ENCODE measurements at places on chromosomes 2 and 18.

GRCh38 chr2:20401489-20401835 lies 45.4 kb upstream of the RHOB start:
- no peak for DNase-seq

DNA sequence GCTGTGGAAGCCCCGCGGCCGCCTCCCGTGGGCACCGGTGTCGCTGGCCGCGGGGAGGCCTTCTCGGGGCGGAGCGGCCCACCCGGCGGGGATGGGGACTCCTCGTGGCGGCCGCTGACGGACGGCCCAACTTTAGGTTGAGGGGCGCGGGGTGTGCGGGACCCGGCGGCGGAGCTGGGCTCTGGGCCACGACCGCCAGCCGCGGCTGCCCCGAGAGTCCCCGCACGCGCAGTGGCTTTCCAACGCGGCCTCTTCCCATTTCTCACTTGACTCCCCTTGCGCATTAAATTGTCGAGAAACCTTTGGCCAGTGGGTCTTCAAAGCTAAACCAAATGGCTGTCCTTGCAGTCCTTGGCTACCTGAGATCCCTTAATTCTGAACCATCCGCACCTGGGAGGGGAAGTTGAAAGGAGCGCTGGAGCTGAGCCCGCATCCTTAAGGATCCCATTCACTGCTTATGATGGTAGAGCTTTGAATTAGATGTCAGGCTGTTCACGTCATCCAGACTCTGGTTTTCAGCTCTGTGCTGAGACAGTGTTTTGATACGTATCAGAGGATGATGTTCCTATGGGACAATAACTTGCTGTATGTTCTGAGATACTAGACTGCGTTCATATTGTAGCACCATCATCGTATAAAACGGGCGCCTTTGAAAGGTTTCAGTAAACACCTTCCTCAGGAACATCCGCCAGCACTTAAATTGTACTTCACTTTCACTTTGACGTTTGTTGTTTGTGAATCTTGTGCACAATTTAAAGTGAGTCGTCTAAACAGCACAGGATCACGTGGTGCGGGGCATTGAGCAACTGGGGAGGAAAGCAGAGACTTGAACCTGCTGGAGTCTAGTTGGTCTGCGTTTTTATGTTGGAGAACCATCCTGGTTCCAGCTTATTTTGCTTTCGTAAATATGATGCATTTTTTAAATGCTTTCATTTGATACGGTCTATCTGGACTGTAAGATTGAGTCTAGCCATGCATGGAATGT lies 874 bp downstream of the CLIP4 start:
- no peak for DNase-seq

DNA sequence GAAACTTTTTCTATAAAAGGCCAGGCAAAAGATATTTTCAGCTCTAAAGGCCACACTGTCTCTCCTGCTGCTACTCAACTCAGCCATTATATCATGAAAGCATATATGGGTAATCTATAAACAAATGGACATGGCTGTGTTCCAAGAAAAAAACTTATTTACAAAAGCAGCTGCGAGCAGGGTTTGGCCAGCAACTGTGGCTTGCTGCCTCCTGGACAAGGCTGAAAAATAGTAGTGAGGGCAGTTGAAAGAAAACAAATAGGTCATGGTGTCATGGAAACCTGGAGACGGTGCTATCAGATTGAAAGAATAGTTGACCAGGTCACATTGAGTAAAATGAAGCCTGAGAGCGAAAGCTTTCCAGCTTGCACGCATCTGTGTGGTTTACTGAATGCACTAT lies 89.2 kb upstream of the LRATD1 start:
- no peak for DNase-seq

GRCh38 chr2:44362207-44363015 lies 664 bp downstream of the CAMKMT start:
- DNase-seq: no peak

DNA sequence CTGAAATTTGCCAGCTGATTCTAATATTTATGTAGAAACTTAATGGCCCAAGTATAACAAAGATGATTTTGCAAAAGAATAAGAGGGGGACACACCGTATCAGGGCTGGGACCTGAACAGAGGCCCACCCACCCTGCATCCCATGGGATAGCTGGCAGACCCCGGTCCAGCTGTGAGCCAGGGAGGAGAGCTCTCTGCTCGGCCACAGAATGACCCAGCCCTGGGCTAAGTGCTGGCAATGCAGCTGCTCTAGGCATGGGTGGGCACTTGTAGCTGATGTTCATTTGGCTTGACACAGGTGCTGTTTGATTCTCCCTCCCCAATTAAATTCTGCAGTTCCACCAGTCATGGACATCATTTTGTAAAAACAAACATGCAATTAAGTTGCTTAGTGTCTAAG lies 522.8 kb upstream of the RAB6C start:
- peak; percentile 69 for DNase-seq

DNA sequence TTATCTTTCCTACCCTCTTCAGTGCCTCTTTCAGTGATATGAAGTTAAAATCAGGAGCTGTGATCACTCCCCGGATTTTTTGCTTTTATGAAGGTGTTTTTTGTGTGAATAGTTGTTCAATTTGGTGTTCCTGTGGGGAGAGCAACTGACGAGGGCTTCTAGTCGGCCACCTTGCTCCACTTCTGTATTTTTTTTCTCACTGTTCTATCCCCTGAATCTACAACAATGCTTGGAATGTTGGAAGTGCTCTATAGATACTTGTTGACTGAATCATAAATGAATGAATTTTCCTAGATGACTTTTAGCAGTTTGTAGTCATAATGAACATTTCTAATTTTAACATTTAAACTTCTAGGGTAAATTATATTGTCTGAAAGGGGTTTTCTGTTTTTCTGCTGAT lies 247.3 kb downstream of the ZNF385B start:
- no peak for DNase-seq

- no peak for DNase-seq
Observed at GRCh38 chr2:59307196-59307595, 1066.1 kb upstream of the FANCL start.

DNA sequence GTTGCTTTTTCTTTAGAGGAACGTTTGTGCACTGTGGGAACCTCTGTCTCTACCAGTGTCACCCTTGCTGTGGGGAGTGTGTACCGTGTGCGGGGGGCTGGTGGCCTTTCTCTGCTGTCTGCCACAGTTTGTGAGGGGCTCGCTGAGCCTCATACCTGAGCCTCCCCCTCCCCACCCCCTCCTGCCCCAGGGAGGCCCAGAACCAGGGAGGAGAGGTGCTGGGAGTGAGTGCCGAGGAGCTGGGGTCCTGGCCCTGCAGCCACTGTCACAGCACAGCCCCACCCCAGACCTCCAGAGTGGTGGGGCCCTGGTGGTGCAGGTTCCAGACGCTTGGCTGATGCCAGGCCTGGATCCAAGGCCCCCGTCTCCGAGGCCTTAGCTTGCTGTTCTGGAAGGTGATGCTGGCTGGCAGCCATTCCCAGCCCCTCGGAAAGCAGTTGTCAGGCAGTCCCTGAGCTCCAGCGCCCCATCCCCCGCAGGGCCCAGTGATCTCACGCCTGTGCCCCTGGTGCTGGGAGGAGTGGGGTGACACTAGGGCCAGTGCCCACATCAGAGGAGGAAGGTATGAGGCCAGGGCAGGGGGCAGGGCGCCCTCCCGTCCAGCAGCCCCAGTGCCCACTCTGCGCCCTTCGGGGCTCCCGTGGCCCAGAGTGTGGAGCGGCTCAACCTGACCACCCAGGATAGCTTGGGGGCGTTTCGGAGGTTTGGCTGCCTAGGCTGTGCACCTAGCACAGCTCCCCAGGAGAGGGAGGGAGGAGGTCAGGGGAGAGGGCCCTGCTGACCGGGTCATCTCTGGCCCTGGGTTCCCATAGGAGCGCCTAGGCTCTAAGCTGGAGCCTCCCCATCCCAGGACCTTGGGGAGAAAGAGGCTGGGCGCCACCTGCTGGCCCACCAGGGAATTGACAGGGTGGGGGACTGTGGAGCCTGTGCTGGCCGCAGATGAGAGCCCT lies 53.0 kb upstream of the ALPP start:
- DNase-seq: no peak

- DNase-seq: peak; percentile 76
Observed at GRCh38 chr2:72027426-72028161, 120.1 kb downstream of the CYP26B1 start.

DNA sequence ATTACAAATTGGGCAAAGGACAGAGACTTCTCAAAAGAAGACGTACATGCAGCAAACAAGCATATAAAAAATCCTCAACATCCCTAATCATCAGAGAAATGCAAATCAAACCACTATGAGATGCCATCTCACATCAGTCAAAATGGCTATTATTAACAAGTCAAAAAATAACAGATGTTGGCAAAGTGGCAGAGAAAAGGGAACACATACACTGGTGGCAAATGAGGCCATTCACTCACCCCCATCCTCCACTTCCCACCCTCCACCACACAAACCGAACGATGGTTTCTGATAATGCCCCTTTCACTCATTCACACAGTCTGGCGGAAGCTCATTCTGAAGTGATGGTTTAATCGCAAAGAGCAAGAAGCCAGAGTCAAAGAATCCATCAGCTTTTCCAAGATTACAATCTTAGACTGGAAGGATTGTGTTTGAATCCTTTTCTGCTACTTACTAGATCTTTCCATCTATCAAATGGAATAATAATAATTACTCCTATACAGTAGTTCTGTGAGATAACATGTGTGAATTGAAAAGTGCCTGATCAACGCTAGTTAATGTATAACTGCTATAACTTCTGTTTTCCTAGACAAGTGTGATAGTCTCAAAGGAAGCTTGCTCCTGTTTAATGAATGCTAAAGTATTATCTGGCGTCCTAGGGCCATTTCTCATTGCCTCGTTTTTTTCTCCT lies 16.9 kb upstream of the CD28 start:
- DNase-seq: no peak

- no peak for DNase-seq
Observed at GRCh38 chr2:16055848-16056580, 115.7 kb downstream of the MYCN start.

DNA sequence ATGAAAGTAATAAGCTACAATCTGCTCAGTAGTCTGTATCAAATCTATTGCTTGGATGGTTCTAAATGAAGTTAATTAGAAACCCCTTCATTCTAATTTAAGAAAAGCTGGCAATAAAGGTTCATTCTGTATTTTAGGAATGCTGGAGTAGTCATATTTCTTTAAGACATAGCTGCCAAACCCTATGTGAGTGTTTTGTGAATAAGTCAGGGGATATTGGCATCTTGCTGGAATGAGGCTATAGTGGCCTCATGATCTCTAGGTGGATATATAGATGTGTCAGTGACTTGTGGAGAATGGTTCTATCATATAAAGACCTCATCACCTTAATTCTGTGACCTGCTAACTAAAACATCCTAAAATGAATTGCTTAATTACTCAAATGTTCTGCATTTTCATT lies 196.3 kb downstream of the PDE1A start:
- no peak for DNase-seq

DNA sequence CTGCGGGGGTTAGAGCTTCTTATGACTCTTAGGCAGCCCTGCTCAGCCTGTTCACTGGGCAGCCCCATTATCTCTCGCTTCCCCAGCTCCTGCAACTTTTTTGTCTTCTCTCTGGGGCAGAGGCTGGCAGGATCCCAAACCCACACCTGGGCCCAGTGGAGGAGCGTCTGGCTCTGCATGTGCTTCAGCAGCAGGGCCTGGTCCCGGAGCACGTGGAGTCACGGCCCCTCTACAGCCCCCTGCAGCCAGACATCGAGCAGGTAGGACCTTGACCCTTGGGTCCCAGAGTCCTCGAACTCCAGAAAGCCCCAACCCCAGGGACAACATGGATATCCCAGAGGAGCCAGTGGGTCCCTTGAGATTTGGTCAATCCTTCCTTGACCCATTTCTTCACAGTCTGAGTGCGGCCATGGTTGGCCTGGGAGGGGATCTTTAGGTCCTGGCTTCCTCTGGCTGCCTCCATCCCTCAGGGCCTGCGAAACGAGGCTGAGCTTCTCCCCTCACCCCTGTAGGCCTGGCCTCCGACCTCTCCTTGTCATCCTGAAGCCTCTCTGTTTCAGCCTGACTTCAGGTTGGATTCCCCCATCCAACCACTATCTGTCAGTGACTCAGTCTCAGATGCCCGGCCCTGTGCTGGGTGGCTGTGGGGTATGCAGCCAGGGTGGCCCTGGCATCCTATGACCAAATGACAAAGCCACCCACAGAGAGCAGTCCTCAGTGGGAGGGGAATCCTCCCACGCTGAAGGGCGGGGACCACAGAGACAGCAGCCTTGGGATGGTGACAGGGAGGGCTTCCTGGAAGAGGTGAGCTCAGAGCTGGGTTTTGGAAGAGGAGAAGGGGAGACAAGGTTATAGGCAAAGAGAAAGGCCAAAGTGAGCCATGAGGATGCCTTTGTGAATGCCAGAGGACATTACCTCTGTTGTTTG lies 214.2 kb downstream of the DYSF start:
- DNase-seq: peak; percentile 76

DNA sequence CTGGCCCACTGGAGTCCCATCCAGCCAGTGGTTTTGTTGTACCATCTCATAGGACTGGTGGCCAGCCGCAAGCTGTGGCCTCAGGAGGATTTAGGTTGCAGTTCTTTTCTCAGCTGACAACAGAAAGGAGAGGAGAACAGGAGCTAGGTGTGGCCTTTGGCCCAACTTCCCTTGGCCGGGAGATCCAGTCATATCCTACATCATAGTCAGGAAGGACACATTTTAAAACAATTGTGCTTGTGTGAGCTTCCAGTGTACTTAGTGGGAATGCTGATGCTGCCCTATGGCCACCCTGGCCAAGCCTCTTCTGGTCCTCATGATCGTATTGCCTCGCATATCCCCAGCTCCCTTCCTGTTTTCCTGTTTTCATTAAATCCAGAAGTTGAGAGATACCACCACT lies 98.1 kb downstream of the WDSUB1 start:
- no peak for DNase-seq

GRCh38 chr2:26269571-26270158 lies 24.9 kb downstream of the HADHB start:
- no peak for DNase-seq

- no peak for DNase-seq
Observed at GRCh38 chr2:83006961-83007360, 1452.1 kb downstream of the SUCLG1 start.

- DNase-seq: no peak
Observed at GRCh38 chr18:12092398-12093229, 1.0 kb upstream of the ANKRD62 start.

DNA sequence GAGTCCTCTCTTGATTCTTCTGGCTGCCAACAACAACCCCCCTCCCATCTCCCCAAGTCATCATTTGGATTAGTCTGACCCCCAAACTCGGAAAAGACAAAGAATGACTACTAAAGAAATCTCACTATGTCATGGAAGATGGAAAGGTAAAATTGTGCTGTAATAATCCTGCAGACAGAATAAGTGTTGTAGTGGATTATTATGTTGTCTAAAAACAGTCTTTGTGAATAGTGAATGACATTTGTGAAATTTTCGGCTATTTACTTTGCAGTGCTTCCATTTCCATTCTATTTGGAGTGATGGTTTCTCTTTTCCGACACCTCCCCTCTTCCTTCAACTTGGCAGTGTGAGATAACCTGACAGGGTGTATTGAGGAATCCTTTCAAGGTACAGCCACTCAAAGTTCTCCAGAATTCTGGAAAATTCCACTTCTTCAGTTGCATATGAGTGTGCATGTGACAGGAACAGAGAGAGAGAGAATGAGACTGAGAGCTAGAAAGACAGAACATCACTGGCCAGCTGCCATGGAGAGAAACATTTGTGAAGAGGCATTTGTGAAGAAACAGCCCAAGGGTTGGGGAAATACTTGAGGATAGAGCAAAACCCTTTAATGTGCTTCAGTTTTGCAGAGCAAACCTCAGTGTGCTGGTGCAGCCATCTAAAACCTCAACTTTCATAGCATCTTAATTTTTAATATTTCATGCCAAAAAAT lies 141.9 kb upstream of the DLX2 start:
- DNase-seq: no peak

Measured in osteocyte (in vitro differentiated cells).